ENCODE measurements at places on chromosomes 2 and 18. TPM values are rescaled to one million over a fixed set of nuclear protein-coding genes. Genes with fewer than 3 reads are reported as not detected.

PPIG gene
- 64.7 TPM for total RNA-seq

TUBA3D gene
- total RNA-seq: not detected

ADRA2B gene
- not detected for total RNA-seq

PSMA8 gene
- total RNA-seq: not detected

RUFY4 gene
- total RNA-seq: not detected

TANC1 gene
- 35.3 TPM for total RNA-seq

KCNG3 gene
- total RNA-seq: not detected

SCYGR3 gene
- not detected for total RNA-seq

HNRNPA3 gene
- total RNA-seq: 179 TPM

ERFE gene
- total RNA-seq: 18.1 TPM

DUSP19 gene
- total RNA-seq: 1.0 TPM

DRC1 gene
- not detected for total RNA-seq

ZNF385B gene
- total RNA-seq: not detected

CERS6 gene
- 24.3 TPM for total RNA-seq

TMEM169 gene
- 0.35 TPM for total RNA-seq

SLC30A3 gene
- total RNA-seq: not detected

SNTG2 gene
- total RNA-seq: not detected

MAP3K19 gene
- total RNA-seq: not detected

MFSD2B gene
- total RNA-seq: not detected

EXOC6B gene
- total RNA-seq: 34.7 TPM

CNGA3 gene
- not detected for total RNA-seq

GALNT13 gene
- total RNA-seq: 0.54 TPM

IL1R2 gene
- total RNA-seq: not detected

ITGA6 gene
- 315 TPM for total RNA-seq

MOGAT1 gene
- not detected for total RNA-seq

SEC11C gene
- total RNA-seq: 272 TPM

MROH2A gene
- not detected for total RNA-seq

LRATD1 gene
- total RNA-seq: 4.7 TPM

SERPINB12 gene
- not detected for total RNA-seq

RHOB gene
- 28.1 TPM for total RNA-seq
